Choroid plexus epithelial cell (primary cell): ENCODE measurements at places on chromosomes 6 and 20.

GRCh38 chr20:21364413-21364812 is 32.9 kb downstream of the NKX2-4 start:
- DNase-seq: no peak

- DNase-seq: no peak
Observed at GRCh38 chr6:13428583-13429405, 58.6 kb downstream of the GFOD1 start.

DNA sequence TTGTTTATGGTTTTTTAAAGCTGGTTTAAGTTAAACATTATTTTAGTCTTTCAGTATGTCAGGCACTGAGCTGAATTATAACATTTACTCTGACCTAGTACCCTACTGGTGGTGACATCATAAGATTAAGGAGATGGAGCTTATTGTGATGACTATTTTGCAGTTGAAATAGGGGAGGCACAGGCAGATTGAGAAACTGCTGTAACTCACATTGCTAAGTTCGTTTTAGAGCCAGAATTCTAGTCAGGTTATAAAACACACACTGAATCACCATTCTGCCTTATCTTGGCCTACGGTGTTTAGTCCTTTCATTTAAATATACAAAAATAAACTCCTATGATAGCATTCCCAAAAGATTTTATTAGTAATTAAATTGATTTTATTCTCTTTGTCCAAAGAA is 584.1 kb downstream of the TFAP2A start:
- DNase-seq: no peak

DNA sequence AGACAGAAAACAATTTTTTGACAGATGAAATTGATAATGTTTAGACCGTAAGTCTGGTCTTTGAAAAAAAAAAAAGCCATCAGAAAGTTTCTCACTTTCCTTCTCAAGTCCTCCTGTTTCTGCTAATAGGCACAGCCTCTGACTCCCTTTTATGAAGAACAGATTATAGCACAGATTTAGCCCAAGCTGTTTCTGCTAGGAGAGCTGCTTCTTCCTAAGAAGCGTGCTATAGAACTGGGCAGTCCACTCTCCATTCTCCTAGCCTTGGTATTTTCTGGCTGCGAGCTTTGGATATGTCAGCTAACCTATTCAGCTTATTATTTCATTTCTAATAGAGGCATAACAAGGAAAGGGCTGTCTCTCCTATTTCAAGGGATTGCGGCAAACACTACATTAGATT is 112.5 kb downstream of the SGK1 start:
- DNase-seq: no peak

DNA sequence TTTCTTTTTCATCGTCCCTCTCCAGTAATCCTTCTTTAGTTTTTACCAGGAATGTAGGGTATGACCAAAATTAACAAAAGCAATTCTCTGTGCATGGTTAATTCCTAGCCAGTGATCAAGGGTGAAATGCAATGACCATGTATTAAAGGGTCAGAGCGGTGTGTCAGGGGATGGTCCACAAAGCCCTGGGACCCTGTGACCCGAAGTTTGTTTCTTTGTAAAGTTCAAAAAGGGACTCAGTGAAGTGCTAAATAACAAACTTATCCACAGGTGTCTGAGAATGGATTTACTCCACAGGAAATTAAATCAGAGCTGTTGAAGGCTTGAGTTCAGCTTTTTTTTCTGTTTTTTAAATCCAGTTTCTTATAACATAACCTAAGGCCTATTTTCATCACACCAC is 375.7 kb downstream of the GJA1 start:
- no peak for DNase-seq
